Breast epithelium (tissue), 4 donors: ENCODE measurements at places on chromosomes 2 and 18. TPM values are rescaled to one million over a fixed set of nuclear protein-coding genes. Genes with fewer than 3 reads are reported as not detected.

TTN gene
- 3.5 TPM for total RNA-seq

ANKRD30BL gene
- total RNA-seq: not detected

KCNK3 gene
- 1.4 TPM for total RNA-seq

BMPR2 gene
- 70.4 TPM for total RNA-seq

MYCN gene
- total RNA-seq: 0.32 TPM

CHRNG gene
- total RNA-seq: not detected

CNOT9 gene
- total RNA-seq: 30.6 TPM

COL4A4 gene
- total RNA-seq: 1.6 TPM

MFSD2B gene
- not detected for total RNA-seq

RUFY4 gene
- not detected for total RNA-seq

POTEE gene
- total RNA-seq: 1.0 TPM

NCKAP5 gene
- total RNA-seq: 1.1 TPM

- no peak overlapping the region for H3K4me3 ChIP-seq
- H3K27ac ChIP-seq: peak overlapping the region; percentile 73
- no peaks in the 10 kb centered on the region for H3K4me1 ChIP-seq
- no peaks in the 10 kb centered on the region for H3K36me3 ChIP-seq
These were observed 177.8 kb upstream of the EPAS1 start for GRCh38 chr2:46119453-46119852.

DNA sequence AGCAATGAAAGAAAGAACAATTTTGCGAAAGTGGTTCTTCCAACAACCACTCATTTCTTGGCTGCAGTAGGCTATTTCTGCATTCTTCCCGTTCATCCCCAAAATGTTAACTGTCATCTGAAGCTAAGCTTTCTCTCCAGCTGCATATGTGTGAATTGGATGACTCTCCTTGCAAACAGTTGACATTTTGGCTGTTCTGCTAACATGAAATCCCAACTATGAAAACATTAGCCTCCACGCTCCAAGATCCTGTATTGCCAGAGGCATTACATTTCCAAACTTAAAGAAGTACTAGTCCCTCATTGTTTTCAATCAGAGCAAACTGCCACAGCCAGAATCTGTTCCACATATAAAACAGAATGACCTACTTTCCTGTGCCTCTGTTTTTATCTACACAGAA, 88.5 kb downstream of the TGIF1 start:
- peak overlapping the region; percentile 26 for H3K4me3 ChIP-seq
- H3K4me1 ChIP-seq: no peaks in the 10 kb centered on the region
- no peaks in the 10 kb centered on the region for H3K27me3 ChIP-seq
- no peak for DNase-seq
- peak overlapping the region; percentile 43 for H3K27ac ChIP-seq

DNA sequence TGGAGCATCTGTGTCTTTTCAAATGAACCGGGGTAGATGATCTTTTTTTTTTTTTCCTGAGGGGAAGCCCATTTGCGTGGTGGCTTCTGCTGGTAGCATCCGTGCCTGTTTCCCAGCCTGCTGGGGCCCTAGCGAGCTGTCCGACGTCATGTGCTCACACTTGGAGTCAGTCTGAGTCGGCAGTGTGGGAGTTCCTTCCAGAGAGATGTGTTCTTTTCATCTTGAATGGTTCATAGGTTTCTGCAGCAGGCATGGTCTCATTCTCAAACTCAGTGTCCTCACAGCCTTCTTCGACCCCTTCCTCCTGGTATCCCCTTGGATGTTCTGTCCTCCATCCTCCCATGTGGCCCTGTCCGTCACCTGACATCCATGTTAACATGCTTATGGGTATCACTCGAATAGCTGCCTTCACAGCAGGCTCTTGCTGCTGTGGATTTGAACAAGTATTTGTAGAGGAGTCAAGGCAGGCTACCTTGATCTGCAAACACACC, 51.0 kb downstream of the LDLRAD4 start:
- H3K27me3 ChIP-seq: no peaks in the 10 kb centered on the region
- H3K4me1 ChIP-seq: peaks cover 35% of the 10 kb centered on the region
- H3K36me3 ChIP-seq: no peaks in the 10 kb centered on the region
- peak overlapping the region; percentile 92 for H3K27ac ChIP-seq

- no peak for DNase-seq
- no peaks in the 10 kb centered on the region for H3K36me3 ChIP-seq
- peak overlapping the region; percentile 19 for H3K27ac ChIP-seq
- no peaks in the 10 kb centered on the region for H3K27me3 ChIP-seq
These were observed 73.6 kb upstream of the GLI2 start for GRCh38 chr2:120662046-120662445.

GRCh38 chr2:7845332-7845731, 836.5 kb upstream of the ID2 start:
- no peaks in the 10 kb centered on the region for H3K27me3 ChIP-seq
- H3K27ac ChIP-seq: no peak overlapping the region
- no peaks in the 10 kb centered on the region for H3K4me1 ChIP-seq
- no peaks in the 10 kb centered on the region for H3K36me3 ChIP-seq
- H3K4me3 ChIP-seq: no peak overlapping the region

DNA sequence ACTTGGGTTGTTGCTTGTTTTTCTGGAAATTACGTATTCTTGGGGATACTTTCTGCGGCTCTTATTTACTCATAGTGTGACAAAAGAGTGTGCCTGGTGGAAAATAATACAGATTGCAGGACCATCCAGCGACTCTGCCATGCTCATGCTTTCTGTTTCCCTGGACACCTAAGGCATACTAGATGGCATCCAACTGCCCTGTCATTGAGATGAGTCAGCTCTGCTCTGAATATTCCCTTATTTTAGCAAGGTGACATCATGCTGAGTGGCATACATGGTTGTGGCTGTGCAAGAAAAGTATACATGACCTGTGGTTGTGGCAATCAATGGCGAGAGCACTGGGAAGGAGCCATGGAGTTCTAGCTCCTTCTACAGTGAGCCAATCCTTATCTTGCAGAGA, 471.0 kb downstream of the TMEM182 start:
- no peaks in the 10 kb centered on the region for H3K27me3 ChIP-seq
- no peaks in the 10 kb centered on the region for H3K36me3 ChIP-seq
- H3K4me1 ChIP-seq: no peaks in the 10 kb centered on the region
- H3K4me3 ChIP-seq: no peak overlapping the region
- no peak for DNase-seq

DNA sequence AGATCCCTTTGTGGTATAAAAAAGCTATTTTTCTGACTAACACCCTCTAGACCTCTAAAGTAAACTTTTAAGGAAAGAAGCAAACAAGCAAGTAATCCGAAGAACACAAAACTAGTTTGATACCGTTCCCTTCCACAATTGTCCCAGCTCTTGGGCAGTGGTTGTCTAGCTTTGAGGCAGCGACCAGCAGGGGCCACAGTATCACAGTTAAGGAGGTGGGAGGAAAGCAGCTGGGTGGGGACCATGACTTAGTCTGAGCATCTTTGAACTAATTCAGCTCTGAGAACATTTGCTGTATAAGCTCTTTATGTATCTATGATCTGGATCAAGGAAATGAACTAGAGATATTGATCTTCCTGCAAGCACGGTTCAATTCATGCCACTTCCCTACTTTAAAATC, 51.0 kb downstream of the SF3B1 start:
- no peaks in the 10 kb centered on the region for H3K36me3 ChIP-seq
- DNase-seq: no peak
- H3K27me3 ChIP-seq: no peaks in the 10 kb centered on the region
- H3K27ac ChIP-seq: no peak overlapping the region
- H3K4me1 ChIP-seq: no peaks in the 10 kb centered on the region

DNA sequence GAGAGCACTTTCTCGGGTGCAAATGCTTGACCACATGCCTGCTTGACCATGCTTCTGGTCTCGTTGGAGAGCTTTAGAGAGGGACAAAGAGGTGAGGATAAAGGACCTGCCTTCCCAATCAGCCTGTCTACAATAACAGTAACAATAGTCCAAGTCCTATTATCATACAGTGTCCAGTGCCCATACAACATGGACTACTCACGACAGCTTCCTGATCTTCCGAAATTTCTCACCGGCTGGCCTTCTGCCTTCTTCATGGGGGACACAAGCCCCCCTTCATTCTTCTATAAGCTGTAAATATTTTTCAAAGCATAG, 329.0 kb downstream of the PAX3 start:
- H3K4me1 ChIP-seq: no peaks in the 10 kb centered on the region
- no peaks in the 10 kb centered on the region for H3K36me3 ChIP-seq
- no peak for DNase-seq
- no peaks in the 10 kb centered on the region for H3K27me3 ChIP-seq
- H3K27ac ChIP-seq: no peak overlapping the region
- no peak overlapping the region for H3K4me3 ChIP-seq

DNA sequence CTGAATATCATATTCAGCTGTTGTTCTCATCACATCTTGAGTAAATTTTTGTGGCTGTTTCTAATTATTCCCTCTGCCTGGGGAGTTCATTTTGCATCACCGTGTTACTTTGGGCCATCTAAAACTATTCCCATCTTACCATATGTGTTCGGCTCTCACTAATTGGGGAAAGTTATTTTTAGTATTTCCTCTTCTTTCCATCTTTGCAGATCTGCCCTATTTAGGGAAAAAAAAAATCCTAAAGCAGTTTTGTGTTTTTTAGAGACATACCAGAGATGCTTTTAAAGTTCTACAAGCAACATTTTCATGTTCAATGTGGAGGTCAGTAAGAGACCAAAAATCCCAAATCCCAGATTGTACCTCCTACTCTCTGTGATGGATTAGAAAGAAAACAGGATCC, 111.3 kb upstream of the NDUFV2 start:
- no peak overlapping the region for H3K4me3 ChIP-seq
- no peaks in the 10 kb centered on the region for H3K36me3 ChIP-seq
- no peaks in the 10 kb centered on the region for H3K4me1 ChIP-seq
- H3K27ac ChIP-seq: peak overlapping the region; percentile 54
- no peak for DNase-seq

DNA sequence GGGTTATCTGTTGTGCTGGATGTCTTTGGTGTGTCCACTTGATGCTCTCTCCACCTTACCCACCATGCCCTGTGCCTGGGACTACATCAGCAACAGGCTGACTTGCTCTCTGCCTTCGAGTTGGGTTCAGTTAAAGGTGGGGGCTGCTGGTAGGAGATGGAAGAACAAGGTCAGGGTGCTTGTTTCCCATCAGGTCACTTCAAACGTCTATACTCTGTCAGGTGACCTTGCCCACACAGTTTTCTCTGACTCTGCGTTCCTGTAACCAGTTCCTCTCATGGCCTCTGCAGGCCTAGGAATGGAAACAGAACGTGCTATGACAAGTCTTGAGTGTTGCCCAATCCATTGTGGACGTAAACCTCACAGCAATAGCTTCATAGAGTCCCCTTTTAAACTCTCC, 38.4 kb upstream of the PAPOLG start:
- H3K27me3 ChIP-seq: no peaks in the 10 kb centered on the region
- DNase-seq: peak; percentile 37
- H3K4me1 ChIP-seq: no peaks in the 10 kb centered on the region
- H3K27ac ChIP-seq: no peak overlapping the region
- H3K4me3 ChIP-seq: no peak overlapping the region
- H3K36me3 ChIP-seq: no peaks in the 10 kb centered on the region

GRCh38 chr2:134572314-134573084, 146.3 kb downstream of the TMEM163 start:
- H3K27ac ChIP-seq: no peak overlapping the region
- no peaks in the 10 kb centered on the region for H3K36me3 ChIP-seq
- no peak overlapping the region for H3K4me3 ChIP-seq
- DNase-seq: no peak

- no peaks in the 10 kb centered on the region for H3K36me3 ChIP-seq
- H3K4me3 ChIP-seq: no peak overlapping the region
- H3K27ac ChIP-seq: no peak overlapping the region
- H3K27me3 ChIP-seq: no peaks in the 10 kb centered on the region
- DNase-seq: no peak
These were observed 94.2 kb upstream of the LHCGR start for GRCh38 chr2:48849770-48850169.
